Stimulated activated CD8-positive, alpha-beta memory T cell treated with anti-CD3 and anti-CD28 coated beads, Interleukin-7, amount 100 ng/mL, for 24 hours (primary cell): ENCODE measurements at places on chromosomes 11 and 22.

GRCh38 chr22:40215266-40215665, 37.5 kb downstream of the TNRC6B start:
- no peak for DNase-seq

DNA sequence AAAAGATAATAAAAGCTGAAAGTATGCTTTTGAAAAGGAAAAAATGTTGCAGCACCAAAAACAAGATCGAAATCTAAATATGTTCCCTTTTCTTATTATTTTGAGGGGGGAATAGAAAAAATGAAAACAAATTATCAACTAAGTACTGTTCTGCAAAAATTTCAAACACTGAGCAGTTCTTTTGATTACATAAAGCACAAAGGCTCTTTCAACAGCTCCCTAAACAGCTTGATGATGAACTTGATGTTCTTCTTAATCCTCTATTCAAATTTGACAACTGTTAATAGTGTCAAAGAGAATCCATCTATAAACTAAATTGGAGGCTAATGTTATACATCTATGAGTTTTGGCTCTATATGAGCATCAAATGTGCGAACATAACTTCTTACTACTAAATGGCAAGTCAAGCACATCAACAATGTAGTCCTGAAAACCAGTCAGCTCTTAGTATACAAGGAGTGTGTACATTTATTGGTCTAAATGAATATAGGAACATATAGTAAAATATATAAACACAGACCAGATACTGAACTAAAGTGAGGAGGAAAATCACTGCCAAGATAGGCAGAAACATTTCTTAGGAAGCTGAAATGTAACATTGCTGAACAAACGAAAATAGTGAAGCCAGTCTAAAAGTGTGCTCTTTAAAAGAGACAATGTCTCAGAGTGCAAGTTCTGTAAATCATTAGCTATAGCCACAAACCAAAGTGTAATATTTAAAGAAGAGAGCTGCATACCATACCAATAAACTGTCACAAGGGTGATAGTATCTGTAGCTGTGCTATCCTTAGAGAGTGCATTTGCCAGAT, 94.3 kb downstream of the SOX6 start:
- no peak for DNase-seq

GRCh38 chr11:17208257-17208999, 642 bp upstream of the PIK3C2A start:
- peak; percentile 10 for DNase-seq

GRCh38 chr11:62438641-62439040, 19.8 kb downstream of the SCGB1A1 start:
- DNase-seq = no peak

- no peak for DNase-seq
Observed at GRCh38 chr11:74072721-74073120, 63.8 kb upstream of the UCP3 start.
